RWPE1 (cell line): ENCODE measurements at places on chromosomes 6 and 20.

DNA sequence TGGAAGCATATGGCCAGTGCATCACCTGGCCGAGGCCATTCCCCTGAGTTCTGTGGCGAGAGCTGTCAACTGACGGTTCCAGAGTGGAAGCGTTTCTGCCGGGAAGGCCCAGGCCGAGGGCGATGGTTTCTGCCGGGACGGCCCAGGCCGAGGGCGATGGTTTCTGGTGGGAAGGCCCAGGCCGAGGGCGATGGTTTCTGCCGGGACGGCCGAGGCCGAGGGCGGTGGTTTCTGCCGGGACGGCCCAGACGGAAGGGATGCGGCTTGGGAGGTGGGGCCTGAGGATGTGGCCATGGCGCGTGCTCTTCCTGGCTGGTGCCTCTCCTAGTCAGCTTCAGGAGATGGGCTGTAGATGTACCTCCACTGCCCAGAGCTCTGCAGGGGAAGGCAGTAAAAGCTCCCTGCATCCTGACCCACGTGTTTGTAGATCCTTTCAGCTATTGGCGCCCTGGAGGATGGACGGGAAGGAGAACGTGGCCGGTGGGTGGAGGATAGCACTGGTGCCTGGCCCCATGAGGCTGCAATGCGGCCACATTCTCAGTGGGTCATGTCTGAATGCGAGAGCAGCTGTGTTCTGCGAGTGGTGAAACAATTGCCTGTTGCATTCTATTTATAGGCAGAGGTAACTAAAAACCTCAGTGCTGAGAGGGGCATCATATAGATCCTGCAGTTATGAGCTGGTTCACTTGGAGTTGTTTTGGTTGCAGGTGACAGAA lies 12.8 kb downstream of the TPD52L2 start:
- DNase-seq = no peak

GRCh38 chr6:87710090-87710489 lies 8.1 kb upstream of the AKIRIN2 start:
- DNase-seq = no peak

- DNase-seq = no peak
Measured at GRCh38 chr20:35317416-35318210, 25.4 kb upstream of the FAM83C start.

DNA sequence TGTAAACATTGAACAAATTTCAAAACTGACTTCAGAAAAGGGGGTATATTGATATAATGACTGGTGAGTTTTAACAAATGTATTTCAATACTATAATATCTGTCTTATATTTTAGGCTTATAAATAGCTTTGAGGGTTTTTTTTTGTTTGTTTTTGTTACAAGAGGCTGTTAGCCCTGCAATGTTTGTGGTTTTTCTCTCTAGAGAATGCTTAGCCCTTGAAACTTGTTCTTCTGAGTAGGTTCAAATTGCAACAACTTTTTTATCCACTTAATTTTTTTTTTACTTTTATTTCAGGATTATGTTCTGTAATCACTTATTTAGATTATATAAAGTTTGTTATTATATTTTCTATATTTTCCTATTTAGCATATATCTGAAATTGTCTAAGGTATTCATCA lies 333.2 kb downstream of the RIMS1 start:
- no peak for DNase-seq

DNA sequence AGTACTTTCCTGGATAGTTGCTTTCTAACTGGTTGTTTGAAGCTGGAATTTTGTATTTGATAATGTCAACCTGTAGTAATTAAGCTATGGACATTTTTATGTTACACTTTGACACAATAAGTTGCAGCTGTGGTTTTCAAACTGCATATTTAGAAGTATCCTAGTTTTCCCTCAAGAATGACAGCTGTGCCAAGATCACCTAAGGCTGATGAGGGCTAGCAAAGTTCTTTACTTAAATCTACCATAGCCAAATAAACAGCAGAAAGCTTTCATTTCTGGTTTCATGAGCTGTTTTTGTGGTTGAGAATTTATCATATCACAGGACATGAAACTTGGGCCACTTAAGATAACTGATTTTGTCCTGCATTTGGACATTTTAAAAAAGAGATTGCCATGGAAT lies 30.6 kb downstream of the FAM229B start:
- DNase-seq = no peak

DNA sequence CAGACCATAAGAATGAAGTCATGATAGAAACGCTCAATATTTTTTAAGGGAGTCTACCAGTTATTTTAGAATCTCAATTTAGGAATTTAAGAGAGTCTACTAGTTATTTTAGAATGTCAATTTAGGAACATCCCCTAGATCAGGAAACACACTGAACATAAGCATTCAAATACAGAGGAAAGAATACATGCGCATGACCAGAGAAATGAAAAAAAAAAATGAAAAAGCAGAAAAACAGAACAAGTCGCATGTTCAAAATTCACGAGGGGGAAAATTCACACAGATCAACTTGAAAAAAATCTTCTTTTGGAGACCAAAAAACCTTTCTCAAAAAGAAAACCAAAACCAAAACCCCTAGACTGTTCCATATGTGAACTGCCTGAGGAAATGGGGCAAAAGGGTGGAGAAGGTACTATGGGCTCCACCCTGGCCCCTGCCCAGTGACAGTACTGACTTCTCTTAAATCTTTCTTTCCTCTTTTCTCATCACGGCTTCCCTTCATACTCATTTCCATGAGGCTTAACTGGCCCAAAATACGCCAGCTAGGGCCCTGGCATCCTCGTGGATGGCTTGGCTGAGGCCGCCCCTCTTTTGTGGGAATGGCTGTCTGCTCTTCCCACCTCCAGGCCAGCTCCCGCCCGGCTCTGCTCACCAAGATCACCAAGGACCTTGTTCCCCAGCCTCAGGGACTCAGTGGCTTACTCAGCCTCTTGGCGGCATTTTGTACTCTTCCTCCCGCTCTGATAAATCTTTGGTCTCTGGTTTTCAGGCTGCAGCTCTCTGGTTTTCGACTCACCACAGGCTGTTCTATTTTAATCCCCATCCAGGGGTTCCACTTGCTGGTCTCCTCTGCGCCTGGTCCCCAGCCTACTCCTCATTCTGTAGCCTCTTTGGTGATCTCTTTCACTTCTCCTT lies 11.2 kb downstream of the ZBTB2 start:
- no peak for DNase-seq

GRCh38 chr20:56827763-56828162 lies 198.7 kb downstream of the TFAP2C start:
- no peak for DNase-seq

- DNase-seq = peak; percentile 20
Measured at GRCh38 chr6:6925391-6926164, 182.2 kb upstream of the RREB1 start.
